ENCODE measurements at places on chromosomes 4 and X. TPM values are rescaled to one million over a fixed set of nuclear protein-coding genes. Genes with fewer than 3 reads are reported as not detected.

Gene CBR4
- total RNA-seq, result 13.6 TPM

Gene GJB1
- not detected for total RNA-seq

DNA sequence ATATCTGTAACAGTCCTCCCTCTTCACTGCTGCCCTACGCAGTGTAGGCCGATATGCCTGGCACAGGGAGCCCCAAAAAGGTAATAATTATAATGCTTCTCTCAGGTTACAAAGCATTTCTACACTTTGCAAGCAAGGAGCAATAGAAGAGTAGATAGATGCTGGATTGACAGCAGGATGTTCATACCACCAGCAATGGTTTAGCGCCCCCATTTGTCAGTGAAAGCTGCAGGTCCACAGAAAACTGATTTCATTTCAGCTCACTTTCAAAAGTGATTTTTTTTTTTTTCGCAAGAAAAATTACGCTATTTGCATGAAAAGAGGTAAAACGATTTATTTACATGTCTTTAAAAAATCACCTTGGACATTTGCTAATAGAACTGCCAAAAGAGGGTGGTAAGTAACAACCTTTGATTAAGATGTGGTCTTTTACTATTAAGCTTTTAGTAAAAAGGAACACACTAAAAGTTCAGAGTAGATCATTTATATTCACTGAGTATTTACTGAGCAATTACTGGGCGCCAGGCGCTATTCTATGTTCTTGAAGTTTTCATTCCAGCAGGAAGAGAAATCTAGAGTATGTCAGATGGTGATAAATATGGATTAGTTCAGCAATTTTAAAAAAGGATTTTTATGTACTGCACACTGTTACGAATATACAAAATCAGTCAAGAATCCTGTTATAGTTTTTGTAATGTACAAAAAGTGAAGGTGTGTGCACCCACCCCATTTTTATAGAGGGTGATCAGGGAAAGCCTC lies 34.4 kb downstream of the HPF1 start:
- no peak for ATAC-seq

- ATAC-seq, result no peak
Measured at GRCh38 chrX:40449396-40449795, 131.4 kb upstream of the ATP6AP2 start.

DNA sequence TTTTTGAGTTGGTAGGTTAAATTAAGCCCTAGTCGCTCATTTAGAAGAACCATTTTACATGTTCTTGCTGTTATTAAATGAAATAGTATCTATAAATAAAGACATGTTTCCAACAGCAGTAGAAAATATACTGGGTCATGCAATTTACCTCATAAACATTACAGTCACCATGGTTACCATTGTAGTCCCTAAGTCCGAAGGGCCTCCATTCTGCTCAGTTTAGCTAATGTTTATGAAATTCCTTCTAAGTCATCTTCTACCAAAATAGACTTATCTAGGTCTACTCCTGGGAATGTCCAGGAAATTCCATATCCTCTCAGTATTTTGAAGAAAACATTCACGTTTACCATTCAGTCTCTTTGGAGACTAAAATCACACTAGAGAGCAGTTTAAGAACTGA lies 292.5 kb upstream of the DCAF8L1 start:
- ATAC-seq, result no peak

GRCh38 chr4:104507112-104507511 lies 12.4 kb upstream of the CXXC4 start:
- ATAC-seq, result no peak

GRCh38 chr4:118787844-118788380 lies 48.0 kb downstream of the SEC24D start:
- no peak for ATAC-seq

- ATAC-seq, result peak; percentile 74
Measured at GRCh38 chr4:17636696-17637622, 22.5 kb downstream of the MED28 start.

Gene TMEM175
- 23.2 TPM for total RNA-seq

GRCh38 chr4:141388481-141388880 lies 167.8 kb downstream of the ZNF330 start:
- ATAC-seq, result no peak

DNA sequence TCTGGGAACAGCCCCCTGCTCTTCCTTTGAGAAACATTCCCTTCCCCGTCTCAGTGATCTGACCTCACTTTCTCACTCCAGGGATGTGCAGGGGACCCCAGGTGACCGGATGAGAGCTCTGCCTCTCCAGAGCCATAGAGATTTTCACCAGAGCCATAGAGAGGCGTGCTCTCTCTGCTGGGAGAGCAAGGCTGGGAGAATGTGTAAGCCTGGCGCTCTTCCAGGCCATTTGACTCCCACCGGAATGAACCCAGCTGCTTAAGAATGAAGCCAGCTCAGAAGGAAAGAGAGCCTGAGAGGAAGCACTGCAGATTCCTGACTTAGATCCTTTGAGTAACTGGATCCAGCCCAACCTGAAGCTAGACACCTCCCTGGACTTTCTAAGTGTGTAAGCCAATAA lies 106.4 kb downstream of the DHX15 start:
- peak; percentile 50 for ATAC-seq

- no peak for ATAC-seq
Measured at GRCh38 chr4:41505161-41505661, 32.7 kb upstream of the LIMCH1 start.

All from gastroesophageal sphincter (tissue), 4 donors.